ENCODE measurements at places on chromosomes 12 and 14.

- DNase-seq = no peak
These were observed 32.8 kb upstream of the TUBA1C start for GRCh38 chr12:49231878-49232655.

GRCh38 chr14:72917094-72917802 is 9.0 kb upstream of the DCAF4 start:
- DNase-seq = no peak

GRCh38 chr14:34338056-34338455 is 124.0 kb downstream of the SPTSSA start:
- no peak for DNase-seq

DNA sequence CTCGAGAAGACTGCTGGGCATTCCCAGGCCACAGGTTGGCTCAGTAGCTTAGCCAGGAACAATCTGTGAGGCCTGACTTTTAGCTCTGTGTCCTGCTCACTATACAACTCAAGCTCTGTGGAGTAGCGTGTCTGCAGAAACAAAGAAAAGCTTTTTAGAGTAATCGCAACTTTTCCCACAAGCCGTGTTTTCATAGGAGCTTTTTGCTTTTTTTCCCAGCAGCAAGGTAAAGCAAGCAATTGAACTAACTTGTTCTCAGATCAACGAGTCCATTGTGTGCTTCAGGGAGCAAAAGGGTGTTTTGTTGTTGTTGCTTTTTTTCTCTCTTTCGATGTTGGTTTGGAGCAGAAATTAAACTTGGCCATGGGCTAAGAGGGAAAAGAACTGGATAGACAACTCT is 97.3 kb upstream of the BCL2L14 start:
- DNase-seq = no peak

- DNase-seq = no peak
These were observed 13.1 kb downstream of the AKAP6 start for GRCh38 chr14:32341947-32342846.

All from right renal pelvis (tissue), 4 donors.